ENCODE measurements at places on chromosomes 3 and 15. TPM values are rescaled to one million over a fixed set of nuclear protein-coding genes. Genes with fewer than 3 reads are reported as not detected.

DNA sequence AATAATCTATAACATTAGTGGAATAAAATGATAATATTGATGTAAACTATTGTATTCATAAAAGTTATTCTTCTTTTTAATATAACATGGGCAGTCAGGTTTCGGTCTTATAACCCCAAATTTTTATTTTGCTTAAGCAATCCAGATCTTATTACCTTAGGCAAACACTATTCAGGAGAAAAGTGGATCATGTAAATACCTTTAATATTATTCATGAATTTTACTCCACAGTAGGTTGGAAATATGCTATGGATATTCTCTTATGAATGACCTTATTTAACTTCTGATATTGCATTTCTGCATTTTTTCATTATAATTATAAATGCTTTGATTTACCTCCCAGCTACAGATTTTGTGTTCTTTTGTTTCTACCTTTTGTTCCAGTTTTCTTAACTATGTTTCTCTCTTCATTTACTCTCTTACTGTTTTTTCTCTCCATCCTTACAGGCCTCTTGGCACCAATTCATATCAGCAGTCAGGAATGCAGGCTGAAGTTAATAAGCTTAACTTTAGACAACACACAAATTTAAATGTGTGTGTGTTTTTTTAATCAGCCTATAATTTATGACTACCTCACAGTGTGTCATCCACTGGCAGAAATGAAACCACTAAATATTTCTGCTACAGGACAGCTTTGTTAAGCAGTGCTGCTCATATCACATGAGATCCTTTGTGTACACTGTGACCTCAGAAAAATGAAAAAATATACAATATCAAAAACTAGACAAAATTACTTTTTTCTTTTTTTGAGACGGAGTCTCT is 111.0 kb downstream of the NSUN3 start:
- peak; percentile 0 for DNase-seq

DNA sequence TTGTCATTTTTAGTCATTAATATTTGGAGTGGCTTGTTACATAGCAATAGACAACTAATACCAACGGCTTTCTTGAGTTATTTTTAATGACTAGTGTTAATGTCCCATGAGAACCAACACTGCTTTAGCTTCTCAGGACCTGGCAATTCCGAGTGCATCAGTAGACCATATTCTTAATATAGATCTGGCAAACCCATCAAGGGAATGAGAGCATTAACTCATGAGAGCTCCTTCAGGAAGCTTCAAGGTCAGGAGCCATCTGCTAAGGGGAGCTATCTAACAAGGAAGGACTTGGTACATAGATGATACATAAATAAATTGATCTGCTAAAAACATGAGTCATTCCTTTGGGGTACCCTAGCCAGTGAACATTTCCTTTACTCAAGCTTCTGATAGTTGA is 122.6 kb upstream of the EPHA3 start:
- no peak for DNase-seq

DNA sequence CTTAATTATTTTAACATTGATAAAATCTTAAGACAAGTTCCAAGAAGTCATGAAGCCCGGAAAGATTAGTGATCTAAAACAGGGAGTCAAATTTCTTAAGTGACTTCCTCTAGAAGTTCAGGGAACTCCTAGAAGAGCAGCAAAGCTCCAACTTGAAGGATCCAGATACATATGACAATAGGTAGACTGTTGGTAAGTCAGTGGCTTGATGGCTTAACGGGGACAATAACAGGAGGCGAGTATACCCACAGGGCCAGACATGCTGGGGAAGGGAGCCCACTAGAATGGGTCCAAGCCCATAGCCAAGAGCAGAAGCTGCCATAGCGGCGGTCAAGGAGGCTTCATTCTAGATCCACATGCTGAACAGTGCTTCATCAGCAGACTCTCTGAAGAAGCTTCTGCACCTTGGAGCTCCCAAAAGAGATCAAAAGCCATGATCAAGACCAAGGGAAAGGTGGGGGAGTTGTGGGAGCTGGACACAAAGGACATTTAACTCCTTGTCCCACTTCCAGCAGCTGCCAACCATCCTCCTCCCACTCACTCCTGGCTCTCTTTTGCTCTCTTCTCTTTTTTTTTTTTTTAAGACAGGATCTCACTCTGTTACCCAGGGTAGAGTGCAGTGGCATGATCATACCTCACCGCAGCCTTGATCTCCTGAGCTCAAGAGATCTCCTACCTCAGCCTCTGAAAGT is 10.2 kb upstream of the CA12 start:
- no peak for DNase-seq

GRCh38 chr3:189049458-189050236 is 122.1 kb upstream of the TPRG1 start:
- DNase-seq: no peak

The ZWILCH gene
- 10.5 TPM for polyA plus RNA-seq

DNA sequence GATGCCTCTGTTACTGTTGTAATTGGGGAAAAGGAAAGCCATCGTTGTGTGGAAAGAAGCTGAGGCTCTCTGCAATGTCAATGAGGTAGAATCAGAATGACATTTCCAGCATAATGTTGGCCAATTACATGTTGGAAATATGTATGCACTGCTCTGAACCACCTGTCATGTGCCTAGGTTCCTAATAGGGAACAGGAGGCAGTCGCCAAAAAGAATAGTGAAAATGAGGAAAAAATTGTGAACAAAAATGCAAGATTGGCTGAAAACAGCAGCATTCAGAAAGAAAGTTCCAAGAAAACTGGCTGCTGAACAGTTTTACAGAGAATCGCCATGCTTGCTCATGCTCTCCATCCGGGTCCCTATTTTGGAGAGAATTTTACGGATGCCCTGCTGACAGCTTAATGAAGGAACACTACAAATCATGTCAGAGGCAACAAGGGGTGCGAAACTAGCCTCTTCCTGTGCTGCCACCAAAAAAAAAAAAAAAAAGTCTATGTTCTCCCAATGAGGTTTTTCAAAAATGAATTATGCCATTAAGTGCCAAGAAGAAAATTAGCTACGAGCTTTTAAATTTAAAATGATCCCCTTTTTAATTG is 305.9 kb upstream of the ARRDC4 start:
- DNase-seq: no peak

The MED12L gene
- polyA plus RNA-seq: 0.05 TPM

The SH2D7 gene
- not detected for polyA plus RNA-seq

The RGMA gene
- 0.26 TPM for polyA plus RNA-seq

The RHOV gene
- 0.07 TPM for polyA plus RNA-seq

DNA sequence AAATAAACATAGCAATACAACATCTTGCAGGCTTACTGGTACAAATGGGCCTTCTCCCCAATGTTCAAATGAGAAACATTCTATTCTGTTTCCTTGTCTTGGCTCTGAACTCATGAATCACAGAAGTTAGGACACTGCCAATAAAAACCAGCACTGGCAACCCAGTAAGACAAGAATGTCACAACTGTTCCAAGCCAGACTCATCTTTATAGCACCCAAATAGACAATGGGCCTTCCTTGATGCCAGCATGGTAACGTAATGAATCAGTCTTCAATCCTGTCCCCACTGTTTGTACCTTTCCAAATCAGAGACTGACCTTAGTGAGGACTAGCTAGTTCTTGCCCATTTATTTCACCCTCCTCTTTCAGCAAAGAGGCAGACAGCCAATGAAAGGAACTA is 14.1 kb upstream of the RPS17 start:
- no peak for DNase-seq

- DNase-seq: no peak
Measured at GRCh38 chr3:58188921-58189451, 21.8 kb downstream of the DNASE1L3 start.

The ASB14 gene
- not detected for polyA plus RNA-seq

DNA sequence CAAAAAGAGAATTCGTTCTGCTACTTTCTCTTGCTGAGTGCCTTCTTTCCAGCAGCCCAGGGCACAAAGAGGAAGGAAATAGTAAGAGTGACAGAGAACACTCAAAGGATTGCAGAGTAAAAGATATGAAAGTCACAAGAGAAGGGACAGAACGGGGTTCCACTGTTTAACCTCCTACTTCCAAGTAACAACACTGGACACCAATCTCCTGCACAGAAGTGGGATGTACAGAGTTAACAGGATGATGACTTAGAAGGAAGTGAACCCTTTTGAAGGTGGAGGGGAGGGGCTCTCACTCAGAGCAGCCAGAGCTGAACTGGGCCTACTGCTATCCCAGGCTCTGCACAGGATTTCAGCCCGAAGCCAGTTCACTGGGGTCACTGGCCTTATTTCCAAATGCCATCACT is 130.1 kb upstream of the PRICKLE2 start:
- peak; percentile 67 for DNase-seq

DNA sequence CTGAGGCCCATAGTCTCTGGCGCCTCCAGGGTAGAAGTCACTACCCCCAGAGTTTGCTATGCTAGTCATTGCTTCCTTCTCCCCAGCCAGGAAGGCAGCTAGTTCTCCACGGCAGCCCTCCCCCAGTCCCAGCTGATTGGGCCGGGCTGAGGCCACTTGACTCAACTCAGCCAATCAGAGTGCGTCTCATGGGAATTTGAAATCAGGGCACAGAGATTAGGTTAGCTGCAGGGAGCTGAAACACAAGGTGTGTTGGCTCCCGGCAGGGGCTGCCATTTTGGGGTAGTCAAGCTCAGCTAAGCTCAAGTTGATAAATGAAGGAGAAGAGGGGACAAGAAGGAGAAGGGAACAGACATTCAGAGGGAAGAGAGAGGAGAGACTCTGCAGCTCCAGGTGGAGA is 32.8 kb downstream of the LINGO1 start:
- DNase-seq: peak; percentile 22

GRCh38 chr15:36294359-36294758 is 285.1 kb upstream of the CDIN1 start:
- DNase-seq: peak; percentile 13
